ENCODE measurements at places on chromosomes 4 and X. TPM values are rescaled to one million over a fixed set of nuclear protein-coding genes. Genes with fewer than 3 reads are reported as not detected.

Gene AFP
- not detected for total RNA-seq

Gene BBS12
- 2.8 TPM for total RNA-seq

- DNase-seq, result no peak
These were observed 30.7 kb upstream of the CBR4 start for GRCh38 chr4:169040559-169041261.

DNA sequence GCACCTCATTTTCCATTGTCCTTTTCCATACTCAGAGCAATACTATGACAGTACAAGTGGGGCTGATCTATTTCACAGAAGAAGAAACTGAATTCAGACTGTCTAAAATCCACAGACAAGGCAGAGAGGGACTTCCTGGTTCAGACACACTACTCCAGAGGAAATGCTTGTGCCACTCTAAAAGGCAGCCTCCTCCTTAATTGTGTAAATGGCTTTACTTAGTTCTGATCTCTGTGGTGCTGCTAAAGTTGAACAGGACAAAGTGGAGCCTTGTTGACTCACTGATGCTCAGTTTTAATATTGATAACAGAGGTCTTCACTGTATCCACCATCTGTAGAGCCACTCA is 122.4 kb downstream of the KIT start:
- peak; percentile 12 for DNase-seq

Gene CXCL3
- total RNA-seq, result 0.49 TPM

DNA sequence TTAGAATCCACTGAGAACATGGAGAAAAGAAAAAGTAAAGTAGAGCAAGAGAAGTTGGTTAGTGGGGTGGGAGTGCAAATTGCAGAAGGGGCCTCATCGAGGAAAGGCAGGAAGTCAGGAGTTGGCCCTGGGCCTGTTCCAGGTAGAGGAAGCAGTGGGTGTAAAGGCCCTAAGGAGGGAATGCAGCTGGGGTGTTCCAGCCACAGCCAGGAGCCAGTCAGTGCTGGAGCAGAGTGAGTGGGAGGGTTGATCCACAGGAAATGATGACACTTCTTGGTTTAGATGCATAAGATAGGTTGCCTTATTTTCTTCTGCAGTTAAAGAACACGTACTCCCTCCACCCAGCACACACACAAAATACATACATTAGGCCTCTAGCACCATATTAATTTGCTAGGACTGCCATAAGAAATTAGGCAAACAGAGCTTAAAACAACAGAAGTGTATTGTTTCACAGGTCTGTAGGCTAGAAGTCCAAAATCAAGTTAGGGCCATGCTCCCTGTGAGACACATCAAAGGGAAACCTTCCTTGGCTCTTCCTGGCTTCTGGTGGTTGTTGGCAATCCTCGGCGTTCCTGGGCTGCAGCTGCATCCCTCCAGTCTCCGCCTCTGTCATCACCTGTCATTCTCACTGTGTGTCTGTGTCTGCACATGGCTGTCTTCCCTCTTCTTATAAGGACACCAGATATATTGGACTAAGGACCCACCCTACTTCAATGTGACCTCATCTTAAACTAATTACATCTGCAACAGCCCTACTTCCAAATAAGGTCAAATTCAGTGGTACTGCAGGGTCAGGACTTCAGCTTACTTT is 205.9 kb downstream of the AASDH start:
- DNase-seq, result no peak

DNA sequence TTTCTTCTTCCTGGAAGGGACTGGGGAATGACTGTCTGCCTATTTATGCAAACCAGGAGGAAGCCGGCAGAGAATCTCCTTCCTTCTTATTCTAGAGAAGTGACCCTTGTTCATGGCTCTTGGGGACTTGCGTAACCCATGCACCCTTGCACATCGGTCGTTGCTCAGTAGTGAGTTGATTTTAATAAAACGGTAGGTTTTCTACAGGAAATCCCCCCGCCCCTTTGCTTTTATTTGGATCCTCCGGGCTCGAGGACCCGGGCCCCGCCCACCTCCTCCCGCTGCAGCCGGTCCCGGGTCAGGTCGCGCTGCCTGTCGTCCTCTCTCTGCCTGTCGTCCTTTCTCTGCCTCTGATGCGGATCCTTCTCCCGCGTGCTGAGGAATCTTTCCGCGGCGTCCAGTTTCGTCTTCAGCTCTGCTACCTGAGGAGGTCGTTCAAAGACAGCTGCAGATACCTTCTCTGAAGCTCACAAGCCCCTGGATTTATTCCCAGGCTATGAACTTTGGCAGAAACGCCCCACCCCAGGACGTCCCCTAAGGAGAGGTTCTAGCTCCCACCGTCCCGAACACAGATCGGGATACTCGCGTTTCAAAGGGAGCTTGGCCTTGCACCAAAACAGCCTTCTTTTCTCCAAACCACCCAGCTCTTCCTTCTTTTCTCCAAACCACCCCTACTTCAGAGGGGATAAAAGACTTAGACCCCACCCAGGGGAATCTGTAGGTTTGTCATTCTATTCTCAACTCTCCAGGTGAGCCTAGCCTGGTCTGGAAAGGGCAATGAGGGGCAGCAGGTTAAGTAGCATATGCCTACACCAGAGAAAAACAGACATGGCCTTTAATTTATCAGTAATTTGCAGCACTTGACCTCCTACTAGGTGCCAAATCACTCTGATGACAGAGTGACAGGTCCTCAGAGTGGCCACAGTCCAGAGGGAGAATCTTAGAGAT is 7.0 kb downstream of the TNIP3 start:
- DNase-seq, result no peak

DNA sequence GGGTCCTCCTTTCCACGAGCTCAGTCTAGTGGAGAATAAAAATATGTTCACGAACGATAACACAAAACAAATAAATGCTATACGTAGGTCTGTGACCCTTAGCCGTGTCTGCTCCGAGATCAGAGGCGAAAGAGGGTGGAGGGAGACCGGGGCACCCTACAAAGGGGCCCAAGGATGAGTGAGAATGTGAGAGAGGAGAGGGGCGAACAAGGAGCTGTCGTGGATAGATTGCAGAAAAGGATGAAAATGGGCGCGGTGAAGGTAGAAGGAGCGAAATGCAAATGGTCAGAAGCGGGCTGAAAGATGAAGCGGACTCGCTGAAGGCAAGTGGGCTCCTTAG is 6.2 kb upstream of the ZBTB33 start:
- no peak for DNase-seq

GRCh38 chr4:53916431-53916889 is 147.9 kb downstream of the CHIC2 start:
- no peak for DNase-seq

DNA sequence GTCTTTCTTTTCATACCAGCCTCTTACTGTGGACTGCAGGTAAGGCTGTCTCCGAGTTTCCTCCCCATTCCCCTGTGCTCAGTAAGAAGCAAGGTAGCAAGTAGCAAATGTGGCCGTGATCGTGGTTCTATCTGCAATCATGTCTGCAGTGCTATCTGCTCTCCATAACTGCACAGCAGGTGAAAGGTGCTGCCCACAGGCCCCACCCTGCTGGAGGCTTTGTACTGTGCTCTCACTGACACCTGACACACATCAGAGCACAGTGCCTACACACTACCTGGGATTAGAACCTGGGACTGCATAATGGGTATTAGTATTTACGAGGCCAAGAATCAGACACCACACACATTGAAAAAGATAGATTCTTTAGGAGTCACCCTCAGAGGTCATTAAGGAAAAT is 15.3 kb downstream of the PGRMC1 start:
- no peak for DNase-seq

- no peak for DNase-seq
These were observed 372.6 kb downstream of the BCOR start for GRCh38 chrX:39725114-39725513.

DNA sequence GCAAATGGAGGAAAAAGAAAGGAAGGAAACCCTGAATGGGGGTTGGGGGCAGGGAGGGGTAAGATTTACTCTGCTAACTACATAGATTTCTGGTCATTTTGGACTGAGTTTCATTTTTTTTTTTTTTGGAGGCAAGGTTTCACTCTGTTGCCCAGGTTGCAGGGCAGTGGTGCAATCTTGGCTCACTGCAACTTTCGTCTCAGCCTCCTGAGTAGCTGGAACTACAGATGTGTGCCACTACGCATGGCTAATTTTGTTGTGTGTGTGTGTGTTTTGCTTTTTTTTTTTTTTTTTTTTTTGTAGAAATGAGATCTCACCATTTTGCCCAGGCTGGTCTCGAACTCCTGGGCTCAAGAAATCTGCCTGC is 223.5 kb downstream of the APBB2 start:
- DNase-seq, result no peak

DNA sequence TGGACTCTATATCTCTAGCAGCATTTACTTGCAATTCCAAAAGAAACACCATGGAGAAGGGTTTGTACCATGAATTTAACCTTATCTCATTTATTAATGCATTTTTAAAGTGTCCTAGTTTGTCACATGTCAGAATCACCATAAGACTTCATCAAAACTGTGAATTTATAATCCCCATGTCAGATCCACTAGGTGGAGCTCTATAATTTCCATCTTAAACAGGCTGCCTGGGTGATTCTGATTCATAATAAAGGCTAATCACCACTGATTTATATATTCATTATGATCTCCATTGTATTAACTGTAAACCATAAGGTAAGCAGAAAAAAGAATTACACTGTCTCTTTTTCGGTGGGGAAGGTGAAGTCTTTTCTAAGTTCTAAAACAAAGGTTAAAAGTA is 4.0 kb downstream of the TCEAL2 start:
- DNase-seq, result no peak

- DNase-seq, result no peak
These were observed 167.9 kb downstream of the CORIN start for GRCh38 chr4:47669946-47670345.

GRCh38 chr4:16819652-16820051 is 78.8 kb downstream of the LDB2 start:
- no peak for DNase-seq

Gene ZNF157
- total RNA-seq, result 0.49 TPM

- peak; percentile 70 for DNase-seq
These were observed 811 bp downstream of the FLNA start for GRCh38 chrX:154373340-154374306.

Gene SLC4A4
- total RNA-seq, result 4.4 TPM

DNA sequence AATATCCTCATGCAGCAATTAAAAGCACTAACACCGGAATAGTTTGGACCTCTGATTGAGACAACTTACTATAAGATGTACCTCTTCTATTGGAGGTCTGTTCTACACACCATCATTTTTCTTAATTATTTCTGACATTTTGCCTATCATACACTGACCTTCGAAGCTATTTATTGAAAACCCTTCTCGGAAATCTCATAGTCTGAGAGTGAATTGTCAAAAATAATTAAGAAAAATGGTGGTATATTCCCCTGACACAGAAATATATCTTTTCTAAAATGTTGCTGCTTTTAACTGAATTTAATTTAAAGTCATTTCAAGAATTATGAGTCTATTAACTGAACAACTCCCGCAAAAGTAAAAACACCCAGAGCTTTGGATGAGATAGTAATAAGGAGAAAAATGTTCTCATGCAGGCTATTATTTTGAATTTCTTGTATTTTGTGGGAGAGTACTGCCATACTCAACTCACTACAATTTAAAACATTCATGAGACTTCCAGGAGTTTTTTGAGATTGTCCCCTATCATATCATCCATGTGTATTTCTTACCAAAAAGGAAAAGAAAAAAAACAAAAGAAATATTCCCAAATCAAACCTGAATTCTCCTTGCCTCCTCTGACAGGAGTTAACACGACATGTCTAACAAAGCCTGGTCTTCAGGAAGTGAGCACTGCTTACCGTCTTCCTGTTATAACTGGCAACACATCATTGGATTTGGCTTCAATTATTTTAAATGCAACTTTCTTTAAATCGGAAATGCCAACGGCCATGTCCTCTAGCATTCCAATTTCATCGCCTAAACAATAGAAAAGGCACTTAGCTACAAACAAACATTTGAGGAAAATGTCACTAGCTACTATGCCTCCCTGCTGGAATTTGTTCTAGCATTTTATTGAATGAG is 485.3 kb downstream of the IL15 start:
- no peak for DNase-seq

DNA sequence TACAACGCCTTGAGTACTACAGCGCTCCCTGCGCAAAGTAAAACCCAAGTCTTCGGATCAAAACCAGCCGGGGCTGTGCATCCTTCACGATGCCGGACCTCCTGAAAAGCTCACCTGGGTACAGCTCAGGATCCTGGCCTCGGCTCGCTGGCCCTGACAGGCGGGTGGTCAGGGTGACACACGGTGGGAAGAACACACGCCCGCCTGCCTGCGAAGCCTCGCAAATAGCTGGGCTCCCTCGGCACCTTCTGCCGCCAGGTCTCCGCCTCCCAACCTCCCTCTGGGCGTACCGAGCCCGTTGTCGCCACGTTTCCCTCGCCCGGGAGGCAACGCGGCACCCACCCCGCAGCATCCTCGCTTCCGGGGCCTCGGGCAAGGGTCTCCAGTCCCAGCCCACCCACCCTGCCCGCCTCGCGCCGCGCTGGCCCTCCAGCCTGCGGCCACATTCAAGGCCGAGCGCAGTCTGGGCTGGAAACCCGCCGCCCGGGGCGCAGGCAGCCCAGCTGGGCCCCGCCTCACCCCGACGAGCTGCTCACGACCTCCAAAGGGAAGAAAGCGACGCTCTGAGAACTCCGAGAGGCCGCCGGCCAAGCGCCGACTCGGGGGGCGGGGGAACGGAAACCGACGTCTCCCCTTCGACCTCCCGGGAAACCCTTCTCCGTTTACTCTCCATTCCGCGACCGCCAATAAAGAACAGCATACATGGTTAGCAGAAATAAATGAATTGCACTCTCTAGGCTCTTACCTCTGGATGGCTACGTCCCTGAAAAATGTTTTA is 511 bp downstream of the PPM1K start:
- peak; percentile 64 for DNase-seq

- no peak for DNase-seq
These were observed 168.5 kb upstream of the MXRA5 start for GRCh38 chrX:3514996-3515395.

Measured in skin of body (tissue), 3 donors.